ENCODE measurements at places on chromosomes 4 and X. TPM values are rescaled to one million over a fixed set of nuclear protein-coding genes. Genes with fewer than 3 reads are reported as not detected.

The NOP14 gene
- 22.0 TPM for total RNA-seq

The IL9R gene
- total RNA-seq: not detected

The TRPC3 gene
- 0.17 TPM for total RNA-seq

The FAM184B gene
- 0.03 TPM for total RNA-seq

DNA sequence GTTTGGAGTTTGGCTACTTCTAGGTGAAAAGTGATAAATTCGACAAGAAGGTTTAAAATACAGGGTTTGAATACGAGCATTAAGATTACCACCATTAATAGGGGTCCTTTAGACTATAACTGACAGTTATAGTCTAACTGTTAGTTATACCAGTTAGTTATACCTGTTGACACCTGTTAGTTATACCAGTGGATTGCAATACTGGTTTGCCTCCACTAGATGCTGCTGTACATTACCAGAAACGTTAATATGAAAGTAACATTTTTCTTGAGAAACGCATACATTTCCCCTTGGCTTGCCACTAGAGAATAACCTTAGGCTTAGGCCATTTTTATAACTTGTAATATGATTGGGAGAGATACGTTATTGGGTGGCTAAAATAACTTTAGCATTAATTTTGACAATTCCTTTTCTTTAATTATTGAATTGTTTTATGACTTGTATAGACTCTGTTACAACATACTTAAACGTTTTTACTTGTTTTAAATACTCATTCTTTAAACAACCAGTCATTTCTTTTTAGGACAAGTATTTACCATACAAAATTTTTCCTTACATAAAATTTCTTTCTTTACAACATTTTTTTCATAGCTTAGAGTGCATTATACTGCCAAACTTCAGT lies 911.2 kb downstream of the FSTL5 start:
- no peak for DNase-seq

GRCh38 chr4:27090406-27090805 lies 229.8 kb downstream of the STIM2 start:
- no peak for DNase-seq

DNA sequence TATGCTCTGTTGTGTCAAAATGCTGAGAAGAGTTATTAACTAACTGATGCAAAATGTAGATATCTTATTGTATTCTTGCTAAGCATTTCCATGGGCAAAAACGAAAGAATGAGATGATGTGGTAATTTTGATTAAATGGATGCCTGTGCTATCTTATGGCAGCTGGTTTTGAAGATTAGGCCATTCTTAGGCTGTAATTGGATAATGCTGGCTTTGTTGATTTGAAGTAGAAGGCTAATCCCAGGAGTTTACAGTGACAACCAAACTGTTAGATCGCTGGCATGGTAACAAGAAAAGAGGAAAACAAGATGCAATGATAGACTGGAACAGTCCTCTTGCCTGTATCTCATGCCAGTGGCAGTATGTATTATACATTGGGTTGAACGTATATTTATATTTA lies 74.1 kb upstream of the WDR44 start:
- peak; percentile 43 for DNase-seq

- no peak for DNase-seq
Observed at GRCh38 chr4:77695774-77696173, 90.2 kb downstream of the CXCL13 start.

- peak; percentile 25 for DNase-seq
Observed at GRCh38 chrX:113400193-113400704, 559.6 kb upstream of the AMOT start.

DNA sequence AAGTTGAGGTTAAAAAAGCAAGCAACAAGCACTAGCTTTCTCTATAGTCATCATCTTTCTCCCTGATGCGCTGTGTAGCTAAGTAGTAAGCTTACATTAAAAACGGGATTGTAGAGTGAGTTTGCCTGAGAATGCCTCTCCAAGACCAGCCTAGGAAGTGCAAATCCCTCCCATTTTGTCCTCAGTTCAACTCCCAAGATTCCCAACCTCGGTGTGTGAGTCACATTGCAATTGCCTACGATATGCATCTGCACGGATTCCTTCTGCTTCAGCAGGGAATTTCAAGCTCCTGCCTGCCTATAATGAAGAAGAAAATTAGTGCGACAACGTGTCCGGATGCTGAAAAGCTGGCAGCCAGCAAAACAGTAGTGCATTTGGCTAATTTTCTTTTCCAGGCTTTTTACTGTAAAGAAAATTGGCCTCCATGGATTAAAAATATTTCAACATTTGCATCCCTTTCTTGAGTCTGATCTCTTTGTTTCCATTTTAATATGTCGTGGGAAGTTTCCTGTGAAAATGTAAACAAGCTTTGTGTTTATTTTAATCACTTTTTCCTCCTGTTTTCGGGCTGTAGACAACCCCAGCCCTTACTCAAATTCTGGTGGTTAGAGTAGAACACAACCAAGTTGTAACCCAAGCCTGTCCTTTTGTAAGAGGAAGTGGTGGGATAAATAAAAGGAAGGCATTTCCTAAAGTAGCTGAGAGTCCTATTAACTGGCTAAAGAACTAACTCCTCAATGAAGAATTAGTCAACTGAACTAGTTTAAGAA lies 58.4 kb upstream of the TET2 start:
- DNase-seq: peak; percentile 7

- DNase-seq: peak; percentile 19
Observed at GRCh38 chrX:134782796-134783195, 124.5 kb upstream of the PLAC1 start.

DNA sequence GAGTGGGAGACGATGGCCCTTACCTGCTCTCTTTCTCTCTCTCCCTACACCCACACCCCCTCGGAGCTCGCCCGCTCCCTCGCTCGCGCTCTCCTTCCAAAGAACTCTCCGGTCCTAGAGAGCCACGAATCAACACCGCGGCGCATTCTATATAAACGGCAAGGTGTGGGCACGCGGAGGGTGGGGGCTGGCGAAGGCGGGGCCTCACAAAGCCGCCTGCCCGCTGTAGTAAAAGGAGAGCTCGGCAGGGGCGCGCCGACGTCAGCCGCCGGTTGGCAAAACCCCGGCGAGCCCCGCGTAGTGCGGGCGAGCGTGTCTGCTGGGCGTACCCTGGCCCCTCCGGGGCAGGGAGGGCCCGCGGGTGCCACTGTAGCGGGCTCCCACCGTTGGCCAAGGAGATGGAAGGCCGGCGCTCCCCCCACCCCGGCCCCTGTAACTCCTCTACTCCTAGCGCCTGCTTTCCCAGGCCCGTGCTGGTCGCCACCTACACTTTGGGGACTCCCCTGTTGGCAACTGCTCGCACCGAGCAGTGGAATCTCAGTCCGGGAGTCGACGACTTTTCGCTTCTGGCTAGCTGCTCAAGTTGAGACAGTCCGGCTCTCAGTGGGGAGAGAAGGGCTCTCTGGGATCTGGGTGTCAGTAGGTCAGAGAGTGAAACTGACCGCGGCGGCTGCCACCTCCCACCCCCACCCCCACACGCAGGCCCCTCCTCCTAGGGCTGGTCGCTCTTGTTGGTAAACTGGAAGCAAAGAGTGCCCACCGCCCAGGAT lies 325.5 kb upstream of the F9 start:
- DNase-seq: peak; percentile 67

- peak; percentile 25 for DNase-seq
Observed at GRCh38 chr4:139524062-139524631, 31.9 kb downstream of the SETD7 start.

DNA sequence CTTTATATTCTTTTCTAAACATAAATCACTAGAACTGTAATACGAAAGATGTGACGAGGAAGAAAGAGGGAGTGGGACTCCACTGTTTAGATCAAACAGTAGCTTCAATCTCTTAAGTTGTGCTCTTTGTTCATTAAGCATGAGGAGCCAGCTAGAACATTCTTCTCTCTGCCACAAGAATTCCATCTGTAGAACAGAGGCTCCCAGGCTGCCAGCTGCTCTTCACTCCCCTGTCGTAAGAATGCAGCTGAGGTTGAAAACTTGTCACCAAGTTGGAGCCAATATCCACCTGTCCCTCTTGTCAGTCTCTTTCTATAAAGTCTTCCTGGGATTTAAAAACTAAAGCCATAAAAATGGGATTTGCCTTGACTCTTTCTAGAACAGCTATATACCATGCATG lies 65.0 kb upstream of the SEC24B start:
- DNase-seq: peak; percentile 13

DNA sequence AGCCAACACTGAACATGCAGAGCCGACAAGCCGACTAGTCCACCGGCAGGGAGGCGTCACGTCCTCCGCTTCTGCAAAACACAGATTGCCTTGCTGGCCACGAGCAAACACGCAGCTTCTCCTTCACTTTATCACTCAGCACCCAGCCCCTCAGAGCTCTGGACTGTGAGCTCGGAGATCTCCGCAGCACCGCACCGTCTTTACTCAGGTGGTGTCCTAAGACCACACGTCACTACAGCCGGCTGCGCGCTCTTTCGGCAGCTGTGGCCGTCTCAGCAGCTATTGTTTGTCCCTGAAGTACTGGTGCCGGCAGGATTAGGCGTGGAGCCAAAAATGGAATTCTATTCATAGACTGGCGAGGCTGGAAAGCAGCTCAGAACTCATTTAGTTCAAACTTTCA lies 72.0 kb downstream of the FAT1 start:
- DNase-seq: peak; percentile 82

- DNase-seq: no peak
Observed at GRCh38 chr4:172245516-172245915, 432.3 kb downstream of the GALNTL6 start.

DNA sequence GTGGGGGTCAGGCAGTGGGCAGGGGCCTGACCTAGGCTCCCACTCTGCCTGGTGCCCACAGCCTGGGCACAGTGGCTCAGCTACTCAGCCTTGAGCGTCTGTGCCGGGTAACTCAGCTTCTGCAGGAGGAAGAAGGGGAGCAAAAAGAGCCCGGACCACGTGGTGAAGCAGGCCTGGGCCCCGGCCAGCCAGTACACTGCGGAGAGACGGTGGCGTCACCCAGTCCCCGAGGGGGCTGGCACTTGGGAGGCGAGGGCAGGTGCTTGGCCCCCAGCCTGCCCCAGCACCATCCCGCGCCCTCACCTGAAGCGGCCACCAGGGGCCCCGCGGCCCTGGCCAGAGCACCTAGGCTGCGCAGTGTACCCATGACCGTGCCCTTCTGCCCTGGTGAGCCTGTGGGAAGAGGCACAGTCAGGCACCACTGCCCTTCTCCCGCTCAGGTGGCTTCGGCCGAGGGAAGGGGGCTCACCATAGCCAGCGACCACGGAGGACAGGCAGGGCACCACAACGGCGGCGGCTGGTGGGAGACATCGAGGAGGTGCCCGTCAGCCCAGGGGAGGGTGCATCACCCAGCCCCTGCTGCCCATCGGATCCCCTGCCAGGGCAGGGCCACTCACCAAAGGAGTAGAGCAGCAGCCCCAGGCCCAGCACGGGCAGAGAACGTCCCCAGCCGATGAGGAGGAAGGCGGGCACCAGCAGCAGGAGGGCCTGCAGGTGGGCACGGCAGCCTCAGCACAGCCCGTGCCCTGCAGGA lies 32.3 kb downstream of the NOP14 start:
- DNase-seq: no peak

- peak; percentile 76 for DNase-seq
Observed at GRCh38 chr4:158253350-158253980, 43.2 kb downstream of the TMEM144 start.

DNA sequence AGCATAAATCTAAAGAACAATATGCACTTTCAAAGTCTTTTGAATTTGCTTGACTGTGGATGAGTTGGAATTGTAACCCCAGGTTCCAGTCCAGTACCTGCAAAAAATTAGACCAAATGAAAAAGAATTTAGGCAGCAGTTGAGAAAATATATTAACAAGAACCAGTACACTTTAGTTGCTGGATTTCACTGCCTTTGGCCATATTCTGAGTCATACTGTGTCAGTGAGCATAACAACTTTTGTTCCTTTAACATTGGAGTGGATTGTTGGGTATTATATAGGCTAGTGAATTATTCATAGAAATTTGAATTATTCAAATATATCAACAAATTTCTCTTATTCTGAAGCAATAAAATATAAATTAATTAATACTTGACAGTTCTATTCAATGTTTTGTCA lies 101.5 kb upstream of the SMAD1 start:
- no peak for DNase-seq

DNA sequence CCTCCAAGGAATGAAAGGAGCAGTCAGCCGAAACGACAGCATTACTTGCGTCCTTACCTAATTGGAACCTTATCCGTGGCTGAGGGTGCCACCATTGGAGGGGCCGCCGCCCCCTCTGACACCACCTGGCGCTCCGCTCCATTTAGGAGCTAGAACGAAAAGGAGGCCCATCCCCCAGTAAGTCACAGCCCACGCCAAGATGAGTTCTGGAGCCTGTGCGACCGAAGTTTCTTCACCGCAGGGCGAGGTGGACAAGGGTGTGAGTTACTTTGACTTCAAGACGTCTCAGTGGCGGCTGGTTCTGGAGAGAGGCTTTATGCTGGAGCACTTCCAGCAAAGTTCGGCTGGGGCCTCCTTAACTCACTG lies 729 bp upstream of the IRF2 start:
- DNase-seq: no peak

DNA sequence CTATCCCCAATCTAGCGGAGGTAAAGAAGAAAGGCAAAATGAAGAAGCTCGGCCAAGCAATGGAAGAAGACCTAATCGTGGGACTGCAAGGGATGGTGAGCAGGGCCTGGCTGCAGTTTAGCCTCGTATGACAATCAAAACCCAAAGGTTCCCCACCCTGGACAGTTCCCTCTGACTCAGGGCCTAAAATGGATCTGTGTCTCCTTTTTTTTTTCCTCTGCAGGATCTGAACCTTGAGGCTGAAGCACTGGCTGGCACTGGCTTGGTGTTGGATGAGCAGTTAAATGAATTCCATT lies 986 bp downstream of the HDAC6 start:
- peak; percentile 12 for DNase-seq

DNA sequence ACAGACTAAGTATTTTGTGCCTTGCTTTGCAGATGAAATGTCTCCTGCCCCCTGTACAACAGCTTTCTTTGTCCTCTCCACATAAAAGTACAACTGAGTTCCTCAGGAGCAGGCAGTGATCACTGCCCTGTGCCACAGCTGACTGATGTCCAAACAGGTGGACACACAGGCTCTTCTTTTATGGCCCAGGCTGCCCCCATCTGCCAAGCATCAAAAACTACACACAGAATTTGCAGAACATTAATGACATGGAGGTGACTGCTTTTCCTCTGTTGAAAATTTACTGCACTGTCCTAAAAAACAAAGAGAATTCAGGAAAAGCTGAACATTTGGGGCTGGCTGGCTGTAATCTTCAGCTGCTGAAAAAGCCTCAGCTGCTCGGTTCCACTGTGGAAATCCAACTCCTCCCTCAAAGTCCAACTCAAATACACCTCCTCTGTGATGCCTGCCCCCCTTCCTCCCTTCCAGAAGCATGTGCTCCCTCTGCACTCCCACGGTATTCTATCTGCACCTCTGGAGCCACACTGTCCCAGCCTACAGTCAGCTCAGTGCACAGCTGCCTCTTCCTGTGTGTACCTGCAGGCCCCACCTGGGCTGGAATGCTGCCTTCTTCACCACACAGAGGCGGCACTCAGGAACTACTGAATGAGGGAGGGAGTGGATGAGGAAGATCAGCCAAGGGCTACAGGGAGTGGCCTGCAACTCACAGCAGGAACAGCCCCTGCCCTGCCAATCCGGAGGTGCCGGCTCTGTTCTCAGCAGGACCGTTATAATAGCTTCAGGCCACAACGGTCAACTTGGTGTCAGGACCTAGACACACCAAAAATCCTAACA lies 10.3 kb downstream of the AFAP1 start:
- DNase-seq: peak; percentile 46

All from neural progenitor cell (in vitro differentiated cells).